Aorta (tissue), 5 donors: ENCODE measurements at places on chromosomes 12 and 14. TPM values are rescaled to one million over a fixed set of nuclear protein-coding genes. Genes with fewer than 3 reads are reported as not detected.

DNA sequence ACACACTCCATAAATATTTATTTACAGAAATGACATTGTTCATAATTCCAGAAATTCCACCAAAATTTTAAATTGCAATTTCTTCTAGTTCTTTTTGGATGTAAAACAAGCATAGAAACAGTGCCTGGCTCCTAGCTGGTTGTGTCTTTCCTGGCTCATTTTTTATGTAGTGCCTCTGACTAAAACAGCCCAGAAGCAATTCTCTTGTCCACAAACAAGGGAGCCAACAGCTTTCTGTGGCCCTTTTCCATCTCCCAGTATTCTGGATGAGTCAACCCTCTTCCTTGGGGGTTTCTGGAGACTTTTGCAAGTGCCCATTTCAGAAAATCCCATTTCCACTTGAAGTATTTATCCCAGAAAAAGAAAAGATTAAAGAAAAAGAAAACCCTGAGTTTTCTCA, 141.4 kb downstream of the PHLDA1 start:
- H3K4me3 ChIP-seq, result no peak overlapping the region
- H3K27ac ChIP-seq, result no peak overlapping the region
- H3K27me3 ChIP-seq, result no peaks in the 10 kb centered on the region
- no peaks in the 10 kb centered on the region for H3K36me3 ChIP-seq
- no peaks in the 10 kb centered on the region for H3K4me1 ChIP-seq

DNA sequence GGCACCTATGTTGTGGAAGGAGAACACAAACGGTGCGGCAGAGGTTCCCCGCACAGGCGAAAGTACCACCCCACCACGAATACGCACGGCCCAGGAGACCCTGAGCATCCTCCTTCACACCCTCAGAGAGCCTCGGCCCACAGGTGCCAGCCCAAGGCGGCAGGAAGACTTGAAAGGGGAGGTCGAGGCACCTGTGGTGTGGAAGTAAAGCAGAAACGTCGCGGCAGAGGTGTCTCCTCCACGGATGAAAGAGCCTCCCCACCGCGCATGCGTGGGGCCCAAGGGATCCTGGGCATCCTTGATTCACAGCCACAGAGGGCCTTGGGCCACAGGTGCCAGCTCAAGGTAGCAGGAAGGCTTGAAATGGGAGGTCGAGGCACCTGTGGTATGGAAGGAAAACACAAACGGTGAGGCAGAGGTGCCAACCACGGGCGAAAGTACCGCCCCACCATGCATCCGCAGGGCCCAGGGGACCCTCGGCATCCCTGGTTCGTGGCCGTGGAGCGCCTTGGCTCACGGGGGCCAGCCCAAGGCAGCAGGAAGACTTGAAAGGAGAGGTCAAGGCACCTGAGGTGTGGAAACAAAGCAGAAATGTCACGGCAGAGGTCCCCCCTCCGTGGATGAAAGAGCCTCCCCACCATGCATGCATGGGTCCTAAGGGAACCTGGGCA, 380.1 kb downstream of the ALG10 start:
- H3K27me3 ChIP-seq, result no peaks in the 10 kb centered on the region
- H3K36me3 ChIP-seq, result no peaks in the 10 kb centered on the region
- DNase-seq, result peak; percentile 24
- no peaks in the 10 kb centered on the region for H3K4me1 ChIP-seq

DNA sequence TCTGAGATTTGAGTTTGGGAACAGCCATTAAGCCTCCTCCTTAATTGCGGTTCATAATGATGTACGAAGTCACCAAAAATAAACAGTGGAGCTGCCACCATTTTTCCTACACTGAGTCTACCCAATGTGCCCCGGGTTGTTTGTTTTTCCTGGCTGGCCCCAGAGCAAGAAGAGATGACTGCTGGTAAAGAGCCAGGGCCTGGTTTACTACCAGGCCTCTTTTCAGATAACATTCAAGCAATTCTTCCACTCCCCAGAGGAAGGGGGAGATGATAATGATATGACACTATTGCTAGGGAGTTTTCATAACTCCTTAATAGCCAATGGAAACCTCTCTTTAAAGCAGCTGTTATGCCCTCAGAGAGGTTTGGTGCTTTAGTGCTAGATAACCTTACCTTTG, 42.3 kb downstream of the BRAP start:
- peaks cover 2% of the 10 kb centered on the region for H3K36me3 ChIP-seq
- H3K27ac ChIP-seq, result peak overlapping the region; percentile 33
- H3K27me3 ChIP-seq, result no peaks in the 10 kb centered on the region
- DNase-seq, result no peak

DNA sequence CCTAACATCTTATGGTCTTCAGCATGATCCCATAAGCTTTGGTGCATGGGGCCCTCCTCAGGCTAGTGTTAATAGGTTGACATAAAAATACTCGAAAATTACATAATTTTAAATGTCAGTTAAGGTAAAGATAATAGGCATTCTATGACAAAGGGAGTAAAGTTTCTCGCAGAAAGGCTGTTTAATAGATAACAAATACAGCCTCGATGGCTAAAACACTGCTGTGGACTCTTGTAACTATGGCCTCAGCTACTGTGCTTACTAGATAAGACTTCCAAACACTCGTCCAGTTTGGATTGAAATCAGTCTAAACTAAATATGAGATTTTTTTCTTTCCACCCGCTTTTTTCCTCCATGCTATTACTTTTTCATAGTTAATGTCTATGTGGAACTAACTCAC, 23.2 kb upstream of the MGST1 start:
- no peaks in the 10 kb centered on the region for H3K36me3 ChIP-seq
- no peak for DNase-seq
- H3K4me1 ChIP-seq, result no peaks in the 10 kb centered on the region
- no peak overlapping the region for H3K4me3 ChIP-seq
- no peak overlapping the region for H3K27ac ChIP-seq

- no peaks in the 10 kb centered on the region for H3K27me3 ChIP-seq
- DNase-seq, result no peak
- H3K36me3 ChIP-seq, result no peaks in the 10 kb centered on the region
- H3K4me1 ChIP-seq, result peaks cover 2% of the 10 kb centered on the region
These were observed 311.5 kb downstream of the NOVA1 start for GRCh38 chr14:26286081-26286912.

DNA sequence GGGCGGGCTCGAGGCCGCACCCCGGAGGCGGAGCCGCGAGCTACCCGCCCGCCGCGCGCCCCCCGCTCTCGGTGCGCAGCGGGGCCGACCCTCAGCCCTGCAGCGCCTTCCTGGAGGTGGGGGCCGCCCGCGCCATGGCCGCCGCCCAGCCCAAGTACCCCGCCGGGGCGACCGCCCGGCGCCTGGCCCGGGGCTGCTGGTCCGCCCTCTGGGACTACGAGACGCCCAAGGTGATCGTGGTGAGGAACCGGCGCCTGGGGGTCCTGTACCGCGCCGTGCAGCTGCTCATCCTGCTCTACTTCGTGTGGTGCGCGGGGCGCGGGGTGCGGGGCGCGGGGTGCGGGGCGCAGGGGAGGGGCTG, at the start of gene P2RX2:
TSS of gene P2RX2 (plus strand) at position 94 of the 361 bp plus-strand sequence. CDS start at position 135, 41 bp downstream.
- no peak for DNase-seq
- H3K4me3 ChIP-seq, result no peak within 1 kb of the TSS
- no peaks in the 10 kb centered on the region for H3K27me3 ChIP-seq
- no peak within 1 kb of the TSS for H3K27ac ChIP-seq
- H3K36me3 ChIP-seq, result no peaks in the 10 kb centered on the region

DNA sequence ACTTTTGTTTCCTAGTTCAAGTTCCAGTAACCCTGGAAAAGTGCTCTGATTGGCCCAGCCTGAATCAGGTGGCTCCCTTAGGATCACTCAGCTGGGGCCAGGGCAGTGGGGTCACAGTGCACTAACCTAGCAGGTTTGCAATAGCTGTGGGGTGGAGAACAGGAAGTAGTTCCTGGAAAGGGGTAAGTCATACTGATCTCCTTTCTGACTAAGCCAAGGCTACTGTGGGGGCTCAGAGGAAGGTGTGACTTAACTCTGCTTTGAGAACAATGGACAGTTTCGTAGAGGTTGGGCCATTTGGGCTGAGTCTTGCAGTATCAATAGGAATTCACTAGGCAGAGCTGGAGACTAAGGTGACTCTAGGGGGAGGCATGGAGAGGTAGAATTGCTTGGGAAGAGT, 89.4 kb downstream of the KIF26A start:
- no peak overlapping the region for H3K4me3 ChIP-seq
- no peak for DNase-seq
- H3K36me3 ChIP-seq, result no peaks in the 10 kb centered on the region
- no peaks in the 10 kb centered on the region for H3K27me3 ChIP-seq
- H3K27ac ChIP-seq, result no peak overlapping the region

DNA sequence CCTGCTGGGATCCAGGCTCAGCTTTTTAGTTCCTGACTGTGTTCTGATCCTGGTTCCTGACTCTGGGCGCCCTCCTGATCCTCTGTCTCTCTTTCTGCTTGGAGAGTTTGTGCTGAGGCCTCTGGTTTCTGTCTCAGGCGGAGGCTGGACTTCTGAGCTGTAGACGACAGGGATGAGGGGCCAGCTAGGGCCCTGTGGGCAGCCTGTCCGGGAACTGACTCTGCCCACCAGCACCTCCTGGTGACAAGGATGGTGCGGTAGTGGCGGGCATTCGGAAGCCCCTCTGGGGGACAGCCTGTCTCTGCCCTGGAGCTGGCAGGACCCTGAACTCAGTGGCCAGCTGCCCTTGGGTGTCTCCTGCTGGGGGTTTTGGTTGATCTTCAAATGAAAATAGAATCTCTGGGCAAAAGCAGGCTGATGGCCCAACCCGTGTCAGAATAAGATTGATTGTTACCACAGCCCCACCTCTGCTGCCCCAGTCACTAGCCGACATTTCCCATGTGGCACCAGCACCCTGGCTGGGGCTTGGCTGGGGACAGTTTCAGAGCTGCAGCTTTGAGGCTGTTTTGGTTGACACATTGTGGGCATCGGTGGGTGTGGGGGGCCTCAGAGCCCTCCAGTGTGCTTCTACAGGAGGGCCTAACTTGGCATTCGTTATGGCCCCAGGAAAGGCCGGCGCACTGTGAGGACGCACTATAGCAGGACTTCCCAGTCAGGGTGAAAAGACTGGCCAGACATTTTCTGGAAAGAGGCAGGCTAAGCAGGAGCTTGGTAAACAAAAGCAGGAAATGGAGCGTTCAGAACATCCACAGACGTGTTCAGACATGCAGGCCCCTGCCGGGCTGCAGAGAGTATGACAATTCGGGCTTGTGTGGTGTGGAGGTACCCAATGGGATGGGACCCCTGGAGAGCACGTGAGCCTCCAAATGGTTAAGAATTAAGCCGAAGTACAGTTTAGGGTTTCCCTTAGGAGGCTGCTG, 16.2 kb downstream of the KRT80 start:
- H3K36me3 ChIP-seq, result no peaks in the 10 kb centered on the region
- no peak overlapping the region for H3K4me3 ChIP-seq
- H3K27me3 ChIP-seq, result no peaks in the 10 kb centered on the region

DNA sequence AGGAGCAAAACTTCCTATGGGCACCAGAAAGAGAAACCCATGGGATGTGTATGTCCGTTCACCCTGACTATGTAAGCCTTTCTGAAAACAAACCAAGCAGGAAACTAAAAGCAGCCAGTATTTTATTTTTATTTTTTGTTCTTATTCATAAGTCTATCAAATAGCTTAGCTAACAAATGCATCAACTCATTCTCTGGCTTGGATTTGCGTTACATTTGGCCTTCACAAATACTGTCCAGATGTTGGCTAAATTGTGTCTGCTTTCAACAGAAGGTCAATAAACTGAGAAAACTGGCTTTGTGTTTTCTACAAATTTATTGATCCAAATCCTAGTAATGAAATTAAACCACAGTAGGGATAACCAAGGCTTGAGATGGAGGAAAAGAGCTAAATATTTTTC, 379.0 kb downstream of the NOVA1 start:
- no peaks in the 10 kb centered on the region for H3K27me3 ChIP-seq
- no peaks in the 10 kb centered on the region for H3K4me1 ChIP-seq
- no peak for DNase-seq
- no peak overlapping the region for H3K27ac ChIP-seq
- no peaks in the 10 kb centered on the region for H3K36me3 ChIP-seq

DNA sequence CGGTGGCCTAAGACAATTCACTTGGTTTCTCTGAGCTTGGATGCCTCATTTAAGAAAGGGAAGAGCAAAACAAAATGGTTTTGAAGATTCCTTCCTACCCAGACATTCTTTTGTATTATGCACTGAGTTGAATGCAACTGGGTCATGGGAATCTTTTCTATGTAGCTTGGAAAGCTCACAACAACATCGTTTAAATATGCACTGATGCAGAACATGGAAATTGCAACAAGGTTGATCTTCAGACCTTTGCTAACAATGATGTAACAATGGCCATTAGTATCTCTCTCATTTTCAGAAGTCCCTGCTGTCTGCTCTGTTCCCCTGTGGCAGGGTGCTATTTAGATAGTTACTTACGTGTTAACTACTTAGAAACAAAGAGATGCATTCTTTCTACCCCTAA, 30.1 kb upstream of the IGF1 start:
- H3K36me3 ChIP-seq, result no peaks in the 10 kb centered on the region
- H3K27ac ChIP-seq, result no peak overlapping the region
- no peaks in the 10 kb centered on the region for H3K4me1 ChIP-seq
- no peak for DNase-seq

GRCh38 chr12:19842116-19842515, 402.8 kb downstream of the AEBP2 start:
- H3K27ac ChIP-seq, result no peak overlapping the region
- H3K4me3 ChIP-seq, result peak overlapping the region; percentile 69
- H3K36me3 ChIP-seq, result peaks cover 2% of the 10 kb centered on the region
- no peaks in the 10 kb centered on the region for H3K27me3 ChIP-seq
- no peaks in the 10 kb centered on the region for H3K4me1 ChIP-seq

DNA sequence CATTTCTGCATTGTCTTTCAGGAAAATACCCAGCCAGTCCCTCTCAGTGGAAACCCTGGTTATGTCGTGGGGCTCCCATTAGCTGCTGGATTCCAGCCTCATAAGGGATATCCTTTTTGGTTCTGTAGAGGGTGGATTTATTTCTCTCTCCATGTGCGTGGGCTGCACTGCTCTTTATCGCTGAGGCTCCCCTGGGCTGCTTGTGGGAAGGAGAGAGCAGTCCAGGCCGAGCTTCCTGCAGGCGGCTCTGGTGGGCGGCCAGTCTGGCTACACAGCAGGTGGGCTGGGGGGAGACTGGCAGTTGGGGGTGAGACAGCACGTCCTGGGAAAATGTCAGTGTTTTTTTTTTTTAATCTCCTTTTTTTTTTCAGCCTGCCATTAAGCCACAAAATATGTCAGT, 27.6 kb downstream of the TCTN1 start:
- H3K27me3 ChIP-seq, result no peaks in the 10 kb centered on the region
- H3K4me1 ChIP-seq, result no peaks in the 10 kb centered on the region
- H3K4me3 ChIP-seq, result no peak overlapping the region
- H3K27ac ChIP-seq, result no peak overlapping the region
- H3K36me3 ChIP-seq, result no peaks in the 10 kb centered on the region
- DNase-seq, result no peak

DNA sequence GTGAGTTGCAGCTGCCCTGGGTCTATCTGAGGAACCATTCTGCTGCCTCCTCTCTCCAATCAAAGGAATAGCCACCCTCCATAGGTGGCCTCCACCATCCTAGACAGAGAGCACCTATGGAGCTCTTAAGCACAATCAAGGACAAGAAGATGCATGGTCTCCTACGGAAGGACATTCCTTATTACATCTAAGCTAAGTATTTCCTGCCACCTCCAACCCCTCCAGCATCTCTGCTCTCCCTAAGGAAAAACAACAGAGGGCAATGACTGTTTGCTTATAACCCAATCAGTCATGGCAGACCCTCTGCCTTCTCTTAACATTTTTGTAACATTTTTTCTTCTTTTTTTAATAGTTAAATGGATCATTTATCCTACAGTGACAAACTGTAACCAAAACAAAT, 14.8 kb upstream of the OR6J1 start:
- no peaks in the 10 kb centered on the region for H3K36me3 ChIP-seq
- DNase-seq, result no peak
- no peaks in the 10 kb centered on the region for H3K27me3 ChIP-seq
- H3K27ac ChIP-seq, result no peak overlapping the region
- H3K4me1 ChIP-seq, result no peaks in the 10 kb centered on the region

Gene TAS2R46
- 3.3 TPM for total RNA-seq

Gene C12orf54
- 0.65 TPM for total RNA-seq

Gene TMTC1
- 84.6 TPM for total RNA-seq

Gene WNT1
- not detected for total RNA-seq

Gene JKAMP
- 31.9 TPM for total RNA-seq
